ENCODE measurements at places on chromosomes 7 and 10.

GRCh38 chr10:114920459-114920858 lies 17.5 kb upstream of the TRUB1 start:
- DNase-seq, result no peak

DNA sequence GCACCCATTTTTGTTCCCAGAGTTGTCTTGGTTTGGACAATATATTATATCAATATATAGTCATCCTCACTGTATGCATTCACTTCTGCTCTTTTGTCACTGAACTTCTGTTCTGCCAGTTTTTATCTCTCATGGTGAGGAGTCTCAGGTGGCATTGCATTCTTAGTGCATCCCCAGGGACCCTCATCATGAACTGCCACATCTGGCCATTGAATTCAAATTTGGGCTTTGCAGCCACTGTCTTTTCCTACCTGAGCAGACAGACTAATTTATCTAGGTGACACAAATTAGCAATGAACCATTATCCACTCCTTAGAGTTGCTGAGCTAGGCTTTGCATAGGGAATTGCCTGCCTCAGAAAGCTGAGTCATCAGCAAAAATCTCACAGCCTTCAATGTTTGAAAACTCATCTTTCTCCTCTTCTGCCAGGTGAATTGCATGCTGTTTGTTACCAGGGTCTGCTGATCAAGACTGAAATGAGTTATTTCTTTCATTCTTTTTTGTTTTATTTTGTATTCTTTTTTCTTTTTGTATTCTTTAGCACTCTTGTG lies 316.8 kb upstream of the MTPN start:
- no peak for DNase-seq

DNA sequence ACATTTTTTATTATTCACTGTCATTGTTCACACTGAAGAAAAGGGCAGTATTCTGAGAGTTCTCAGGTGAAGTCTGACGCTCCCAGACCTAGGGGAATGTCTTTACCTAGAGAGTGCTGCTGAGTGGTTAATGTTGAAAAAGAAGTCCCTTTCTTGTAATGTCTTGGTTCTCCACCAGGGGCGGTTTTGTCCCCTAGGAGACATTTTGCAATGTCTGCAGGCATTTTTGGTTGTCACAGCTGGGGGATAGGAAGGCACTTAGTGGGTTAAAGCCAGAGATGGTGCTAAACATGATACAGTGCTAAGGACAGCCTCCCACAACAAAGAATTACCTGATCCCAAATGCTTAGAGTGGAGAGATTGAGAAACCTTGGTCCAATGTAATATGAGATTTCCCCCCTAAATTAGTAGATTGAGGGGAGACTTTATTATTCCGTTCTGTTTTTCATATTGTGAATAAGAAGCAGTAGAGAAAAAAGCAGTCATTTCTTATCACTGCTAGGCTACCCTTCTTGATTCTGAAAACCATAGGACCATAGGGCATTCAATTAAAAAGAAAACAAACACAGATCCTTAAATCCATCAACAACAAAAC lies 13.1 kb downstream of the UMAD1 start:
- DNase-seq, result peak; percentile 7

DNA sequence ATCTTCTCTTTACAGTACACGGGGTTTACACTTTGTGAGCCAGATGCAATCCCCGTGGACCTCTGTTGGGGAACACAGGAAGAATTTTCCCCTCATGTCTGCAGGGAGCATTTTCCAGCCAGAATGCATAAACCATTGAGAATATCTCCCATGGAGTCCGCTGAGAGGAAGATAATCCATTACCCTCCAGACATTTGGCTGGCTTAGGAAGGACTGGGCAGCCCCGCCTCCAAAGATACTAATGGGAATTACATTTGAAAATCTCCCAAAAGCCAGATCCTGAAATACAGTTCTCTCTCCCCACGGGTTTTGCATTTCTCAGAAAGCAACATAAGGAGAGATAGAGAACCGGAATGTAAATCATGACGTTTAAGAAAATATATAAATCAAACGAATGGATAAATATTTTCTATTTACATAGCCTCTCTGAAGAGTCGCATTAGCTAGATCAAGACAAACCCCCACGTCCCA lies 53.5 kb downstream of the TRIL start:
- DNase-seq, result no peak

DNA sequence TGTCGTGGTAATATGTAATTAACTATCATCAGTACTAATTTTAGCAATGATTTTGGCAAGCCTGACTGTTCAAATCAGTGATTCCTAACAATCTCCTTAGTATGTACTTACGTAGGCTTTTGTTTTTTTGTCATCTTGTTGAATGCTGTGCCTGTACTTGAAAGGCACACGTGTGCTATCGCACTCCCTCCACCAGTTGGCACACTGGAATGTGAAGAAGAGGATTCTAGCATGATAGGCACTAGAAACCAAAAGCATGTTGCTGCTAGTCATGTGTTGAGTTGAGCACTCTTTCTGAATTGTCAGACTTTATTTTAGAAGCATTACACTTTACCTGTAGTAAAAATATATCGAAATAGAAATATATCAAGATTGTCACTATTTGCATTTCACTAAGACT lies 59.1 kb downstream of the TASOR2 start:
- no peak for DNase-seq

DNA sequence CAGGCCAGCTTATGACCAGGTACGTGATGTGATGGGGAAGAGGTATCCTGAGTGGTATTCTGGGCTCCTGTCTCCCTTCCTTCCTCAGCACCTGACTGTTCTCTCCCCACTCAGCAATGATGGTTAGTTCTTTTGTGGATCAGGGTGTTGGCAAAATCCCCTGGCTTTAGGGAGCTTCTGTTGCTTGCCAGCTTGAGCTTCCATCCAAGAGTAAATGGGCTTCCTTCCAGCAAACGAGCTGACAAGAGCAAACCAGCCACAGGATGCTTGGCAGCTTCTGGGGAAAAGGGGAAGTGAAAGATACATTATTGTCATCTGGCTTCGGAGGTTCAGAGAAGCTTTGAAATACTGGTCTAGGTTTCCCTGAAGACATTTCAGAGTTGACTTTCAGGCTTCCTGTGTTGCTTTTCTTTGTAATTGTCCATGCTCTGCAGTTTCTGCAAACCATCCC lies 5.2 kb downstream of the DUSP5 start:
- peak; percentile 27 for DNase-seq

GRCh38 chr10:4396401-4397283 lies 429.4 kb upstream of the AKR1E2 start:
- no peak for DNase-seq

- DNase-seq, result peak; percentile 73
Measured at GRCh38 chr7:150898475-150899011, 46.2 kb downstream of the AOC1 start.

DNA sequence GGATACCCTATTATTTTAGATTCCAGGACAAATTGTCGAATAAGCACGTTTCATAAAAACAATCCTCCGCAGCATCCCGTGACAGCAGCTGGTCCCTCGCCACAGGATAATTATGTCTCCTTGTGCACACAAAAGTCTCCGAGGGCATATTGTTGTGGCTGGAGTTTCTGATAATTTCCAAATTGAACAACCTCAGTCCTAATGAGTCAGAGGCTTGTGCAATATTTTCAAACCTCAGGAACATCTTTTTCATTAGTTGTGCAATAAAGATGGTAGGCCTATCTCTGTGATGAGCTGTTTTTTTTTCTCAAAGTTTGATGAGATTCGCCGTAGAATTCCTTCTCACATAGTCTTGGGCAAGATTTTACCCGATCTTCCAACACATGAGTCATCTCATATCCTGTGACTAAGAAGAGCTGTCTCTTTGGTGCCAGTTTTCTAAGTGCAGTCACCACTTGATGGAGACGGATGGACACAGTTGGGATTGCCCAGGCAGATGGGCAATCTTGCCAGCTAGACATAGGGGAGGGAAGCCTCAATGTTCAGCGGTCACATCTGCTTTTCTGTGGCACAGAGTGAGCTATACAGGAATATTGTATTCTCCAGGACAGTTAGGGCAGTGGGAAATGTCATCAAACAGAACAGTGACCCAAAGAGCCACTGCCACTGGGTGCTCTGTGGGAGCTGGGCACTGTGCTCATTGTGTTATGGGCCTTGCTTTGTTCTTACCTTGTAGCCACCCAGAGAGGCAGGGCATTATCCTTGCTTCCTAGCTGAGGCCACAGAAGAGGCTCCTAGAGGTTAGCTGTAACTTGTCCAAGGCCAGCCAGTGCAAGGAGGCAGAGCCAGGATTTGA lies 7.8 kb downstream of the HTRA1 start:
- DNase-seq, result no peak

GRCh38 chr10:131723297-131724168 lies 177.3 kb upstream of the PPP2R2D start:
- DNase-seq, result no peak

DNA sequence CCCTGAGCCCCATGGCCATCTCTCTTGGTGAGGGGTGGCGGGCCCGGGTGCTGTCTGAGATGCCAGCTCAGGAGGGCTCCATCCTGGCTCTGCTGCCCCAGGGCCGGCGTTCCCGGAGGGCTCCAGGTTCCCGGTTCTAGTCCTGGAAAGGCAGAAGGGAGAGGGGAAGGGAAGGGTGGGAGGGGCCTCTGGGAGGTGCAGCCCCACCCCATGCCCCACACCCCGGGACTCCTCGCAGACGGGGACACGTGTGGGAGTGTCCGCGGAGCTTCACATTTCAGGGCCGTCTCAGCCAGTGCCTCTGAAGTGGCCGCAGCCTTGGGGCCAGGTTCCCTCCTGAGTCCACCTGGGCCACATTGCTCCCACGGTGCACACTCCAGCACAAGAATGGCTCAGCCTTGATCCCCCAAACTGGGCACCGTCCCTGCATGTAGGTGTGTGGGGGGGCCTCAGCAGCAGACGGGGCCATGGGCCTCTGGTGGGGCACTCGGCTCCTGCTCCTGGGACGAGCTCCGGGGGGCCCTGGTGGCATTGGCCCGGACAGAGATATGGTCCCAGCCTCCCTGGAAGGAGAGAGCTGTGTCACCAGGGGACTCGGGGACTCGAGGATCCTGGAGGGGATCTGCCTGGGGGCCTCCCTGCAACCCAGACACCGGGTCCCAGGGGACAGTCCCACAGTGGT lies 5.8 kb downstream of the BHLHA15 start:
- DNase-seq, result no peak

GRCh38 chr10:78071140-78071856 lies 37.6 kb downstream of the RPS24 start:
- no peak for DNase-seq

DNA sequence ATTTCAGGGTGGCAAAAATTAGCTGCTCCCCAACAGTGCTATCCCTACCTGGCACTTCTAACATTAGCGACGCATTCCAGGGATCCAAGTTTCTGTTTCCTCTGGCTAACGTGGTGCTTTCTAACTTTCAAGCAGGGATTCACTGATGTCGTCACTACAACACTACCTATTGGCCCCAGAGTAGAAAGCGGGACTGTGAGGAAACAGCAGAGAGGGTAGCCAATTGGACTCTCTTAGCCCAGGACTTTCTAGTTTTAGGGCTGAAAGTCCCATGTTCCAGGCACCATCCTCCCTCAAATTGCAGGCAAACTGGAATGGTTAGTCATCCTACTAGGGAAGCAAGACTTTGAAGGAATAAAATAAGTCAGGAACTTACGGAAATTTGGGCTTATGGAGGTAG lies 89.3 kb upstream of the AGK start:
- DNase-seq, result no peak

GRCh38 chr10:97784200-97784810 lies 12.5 kb upstream of the SFRP5 start:
- no peak for DNase-seq

DNA sequence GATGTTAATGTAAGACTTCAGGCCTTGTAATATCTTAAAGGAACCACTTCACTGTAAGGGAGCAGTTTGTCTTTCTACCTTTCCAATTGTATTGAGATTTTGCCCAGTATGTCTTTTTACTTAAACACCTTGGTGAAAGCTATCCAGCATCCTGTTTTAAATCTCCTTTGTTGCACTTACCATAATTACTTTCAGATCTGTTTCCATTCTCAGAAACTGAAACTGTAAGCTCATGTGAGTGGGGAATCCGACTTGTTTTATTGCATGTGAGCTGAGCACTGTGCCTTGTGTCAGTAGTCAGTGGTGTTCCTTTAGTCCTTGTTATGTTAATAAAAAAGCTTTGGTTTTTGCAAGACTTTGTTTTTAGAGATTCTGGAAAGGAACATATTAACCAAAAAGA lies 42.2 kb downstream of the BMPR1A start:
- peak; percentile 1 for DNase-seq

DNA sequence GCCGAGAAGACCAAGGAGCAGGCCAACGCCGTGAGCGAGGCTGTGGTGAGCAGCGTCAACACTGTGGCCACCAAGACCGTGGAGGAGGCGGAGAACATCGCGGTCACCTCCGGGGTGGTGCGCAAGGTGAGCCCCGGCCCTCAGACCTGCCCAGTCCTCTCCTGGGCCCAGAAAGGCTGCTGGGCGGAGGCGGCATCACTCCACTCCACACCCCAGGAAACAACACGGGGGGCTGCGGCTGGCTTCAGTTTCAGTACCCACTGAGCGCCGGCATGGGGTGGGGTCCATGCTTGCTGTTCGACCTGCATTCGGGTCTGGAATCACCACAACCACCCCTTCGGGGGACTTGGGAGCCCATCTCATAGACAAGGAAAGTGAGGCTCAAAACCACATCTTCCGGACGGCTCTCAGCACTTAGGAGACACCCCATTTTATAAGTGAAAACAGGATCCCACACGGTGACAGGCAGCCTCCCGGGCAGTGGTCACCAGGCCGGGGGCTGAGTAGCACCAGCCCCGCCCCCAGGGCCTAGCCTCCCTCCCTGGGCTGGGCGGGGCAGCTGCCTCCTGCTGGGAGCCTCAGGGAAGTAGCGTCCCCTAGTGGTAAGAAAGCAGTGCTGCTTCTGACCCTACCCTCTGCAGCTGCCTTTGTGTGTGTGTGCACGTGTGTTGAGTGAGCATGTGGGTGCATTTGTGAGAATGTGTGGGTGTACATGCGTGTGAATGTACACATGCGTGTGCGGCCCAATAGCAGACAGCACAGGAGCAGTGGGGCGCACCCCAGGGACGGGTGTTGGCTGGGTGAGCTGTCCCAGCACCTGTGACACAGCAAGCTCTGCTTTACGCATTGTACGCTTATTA lies 1.8 kb downstream of the SNCG start:
- peak; percentile 38 for DNase-seq

GRCh38 chr10:21811245-21811585 lies 192.3 kb downstream of the DNAJC1 start:
- DNase-seq, result no peak

GRCh38 chr10:19719284-19719683 lies 96.9 kb upstream of the PLXDC2 start:
- no peak for DNase-seq

DNA sequence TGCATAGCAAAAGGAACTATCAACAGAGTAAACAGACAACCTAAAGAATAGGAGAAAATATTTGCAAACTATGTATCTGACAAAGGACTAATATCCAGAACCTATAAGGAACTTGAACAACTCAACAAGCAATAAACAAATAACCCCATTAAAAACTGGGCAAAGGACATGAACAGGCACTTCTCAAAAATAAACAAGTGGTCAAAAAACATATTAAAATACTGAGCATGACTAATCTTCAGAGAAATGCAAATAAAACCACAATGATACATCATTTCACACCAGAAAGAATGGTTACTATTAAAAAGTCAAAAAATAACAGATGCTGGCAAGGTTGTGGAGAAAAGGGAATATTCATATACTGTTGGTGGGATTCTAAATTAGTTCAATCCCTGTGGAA lies 17.1 kb downstream of the MAGI2 start:
- no peak for DNase-seq

- no peak for DNase-seq
Measured at GRCh38 chr7:142331941-142332340, 74.1 kb upstream of the PRSS58 start.

- no peak for DNase-seq
Measured at GRCh38 chr7:155532792-155533119, 13.6 kb downstream of the CNPY1 start.

GRCh38 chr7:24700521-24701260 lies 56.6 kb downstream of the GSDME start:
- no peak for DNase-seq

Measured in CD4-positive, alpha-beta T cell treated with Interleukin-6 at 100 ng/mL for 8 hours (primary cell).